Testis (tissue), 5 donors: ENCODE measurements at places on chromosomes 3 and 15. TPM values are rescaled to one million over a fixed set of nuclear protein-coding genes. Genes with fewer than 3 reads are reported as not detected.

The STT3B gene
- 231 TPM for polyA plus RNA-seq

The AMIGO3 gene
- 3.0 TPM for polyA plus RNA-seq

DNA sequence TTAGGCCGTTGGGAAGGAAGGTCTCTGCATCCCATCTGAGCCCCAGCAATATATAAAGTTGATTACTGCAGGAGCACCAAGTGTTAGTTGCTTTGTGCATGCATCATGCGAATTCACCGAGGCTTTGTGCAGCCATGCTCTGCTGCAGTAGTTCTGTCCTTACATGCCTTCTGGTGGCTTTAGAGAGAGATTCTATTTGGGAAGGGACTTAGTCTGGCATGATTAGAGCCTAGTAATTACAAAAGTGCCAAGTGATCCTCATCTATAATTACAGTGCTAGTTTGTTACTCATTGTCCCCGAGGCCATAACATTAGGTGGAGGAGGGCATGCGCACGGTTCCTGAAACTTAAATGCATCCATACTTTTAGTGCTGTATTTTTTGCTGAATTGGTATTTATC, 353.6 kb downstream of the CNTN4 start:
- no peak for DNase-seq

GRCh38 chr3:14143271-14144225, 18.7 kb downstream of the TMEM43 start:
- no peak for DNase-seq

- no peak for DNase-seq
Measured at GRCh38 chr3:160945336-160945735, 159.8 kb downstream of the B3GALNT1 start.

- DNase-seq = no peak
Measured at GRCh38 chr3:100581650-100582049, 27.8 kb upstream of the ADGRG7 start.

DNA sequence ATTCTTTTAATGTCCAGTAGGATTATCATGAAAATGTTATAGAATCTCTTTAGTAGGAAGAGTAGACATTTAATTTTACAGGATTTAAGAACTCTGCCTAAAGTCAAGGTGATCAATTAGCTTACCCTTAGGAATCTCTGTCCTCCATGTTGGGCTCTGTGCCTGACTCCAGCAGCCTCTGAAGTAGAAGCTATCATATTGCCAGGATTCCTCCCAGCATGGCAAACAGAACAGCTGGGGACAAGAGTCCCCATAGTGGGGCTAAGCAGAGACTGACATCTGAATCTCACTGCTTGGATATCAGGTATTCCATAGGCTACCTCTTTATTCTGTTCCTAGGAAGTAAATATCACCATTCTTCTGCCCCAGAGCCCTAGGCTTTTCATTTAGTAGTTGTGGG, 1.5 kb downstream of the SLC15A2 start:
- DNase-seq = no peak

DNA sequence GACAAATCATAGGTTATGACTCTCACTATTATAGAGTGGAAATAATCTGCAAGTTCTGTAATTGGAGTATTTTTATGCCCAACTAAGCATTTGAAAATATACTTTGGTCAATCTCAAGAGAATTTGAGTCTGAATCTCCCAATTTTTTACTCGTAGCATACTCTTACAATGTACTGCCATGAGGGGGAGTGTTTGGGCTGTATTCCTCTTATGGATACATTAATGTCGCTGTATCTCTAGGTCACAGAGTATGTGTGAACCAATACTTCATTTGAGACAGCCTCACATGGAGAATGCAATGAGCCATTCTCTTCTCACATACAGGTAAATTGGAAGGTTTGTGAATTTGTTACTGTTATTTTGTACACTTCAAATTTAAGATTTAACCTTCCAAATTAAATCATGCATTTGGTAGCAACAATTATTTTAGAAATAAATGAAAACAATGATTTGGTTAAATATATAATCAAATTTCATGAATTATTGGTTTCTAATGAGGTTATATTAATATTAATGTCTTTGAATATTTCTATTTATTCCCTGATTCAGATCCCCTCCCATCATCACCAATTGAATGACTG, 5.5 kb upstream of the CD200 start:
- DNase-seq = no peak

GRCh38 chr3:48564022-48564421, 441 bp upstream of the UCN2 start:
- peak; percentile 39 for DNase-seq
